ENCODE measurements at places on chromosomes 1 and 21. TPM values are rescaled to one million over a fixed set of nuclear protein-coding genes. Genes with fewer than 3 reads are reported as not detected.

The UCK2 gene
- total RNA-seq = 61.9 TPM

The FHAD1 gene
- total RNA-seq = 4.4 TPM

- H3K27me3 ChIP-seq = no peaks in the 10 kb centered on the region
- H3K27ac ChIP-seq = no peak overlapping the region
- no peak overlapping the region for H3K4me3 ChIP-seq
Observed at GRCh38 chr1:156586892-156587477, 4.6 kb upstream of the NAXE start.

DNA sequence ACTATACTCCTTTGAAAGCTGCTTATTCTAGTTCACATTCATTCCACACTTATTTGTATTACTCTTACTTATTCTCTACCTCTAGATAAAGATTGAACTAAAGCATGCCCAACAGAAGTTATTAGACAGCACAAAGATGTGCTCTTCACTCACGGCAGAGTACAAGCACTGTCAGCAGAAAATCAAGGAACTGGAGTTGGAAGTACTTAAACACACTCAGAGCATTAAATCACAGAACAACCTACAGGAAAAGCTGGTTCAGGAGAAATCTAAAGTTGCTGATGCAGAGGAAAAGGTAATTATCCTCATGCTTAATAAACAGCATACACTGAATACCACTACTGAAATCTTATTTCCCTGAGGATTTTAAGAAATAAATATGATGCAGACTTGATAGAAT, 81.3 kb upstream of the PPIH start:
- no peak overlapping the region for H3K4me3 ChIP-seq
- H3K4me1 ChIP-seq = no peaks in the 10 kb centered on the region
- H3K27me3 ChIP-seq = no peaks in the 10 kb centered on the region
- H3K27ac ChIP-seq = no peak overlapping the region

DNA sequence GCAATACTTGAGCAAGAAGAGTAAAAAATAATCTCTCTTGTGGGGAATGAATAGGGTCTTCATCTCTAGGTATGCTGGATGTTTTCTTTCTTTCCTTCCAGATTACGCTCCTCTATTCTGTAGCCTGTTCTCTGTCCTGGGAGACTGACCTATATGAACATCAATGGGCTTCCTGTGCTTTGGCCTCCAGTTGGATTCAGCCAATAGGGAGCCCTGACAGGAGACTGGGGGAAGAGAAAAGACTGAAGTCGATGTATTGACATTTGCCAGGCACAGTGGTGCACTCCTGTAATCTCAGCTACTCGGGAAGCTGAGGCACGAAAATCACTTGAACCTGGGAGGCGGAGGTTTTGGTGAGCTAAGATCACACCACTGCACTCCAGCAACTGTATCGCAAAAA, 17.6 kb downstream of the SEMA6C start:
- DNase-seq = peak; percentile 57
- no peak overlapping the region for H3K27ac ChIP-seq

DNA sequence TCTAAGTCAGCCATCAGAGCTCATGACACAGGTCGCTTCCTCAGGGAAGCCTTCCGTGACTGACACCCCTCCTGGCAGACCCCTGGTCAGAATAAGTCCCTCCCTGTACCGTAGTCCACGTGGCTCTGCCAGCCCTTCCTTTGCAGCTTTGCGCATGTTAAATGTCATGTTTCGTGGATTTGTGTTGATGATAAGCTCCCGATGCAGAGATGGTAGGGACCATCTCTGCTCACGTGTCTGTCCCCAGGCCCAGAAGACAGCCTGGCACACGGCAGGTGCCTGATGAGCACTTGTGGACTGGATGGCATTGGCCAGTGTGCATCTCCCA, 75.9 kb downstream of the DHRS3 start:
- H3K36me3 ChIP-seq = no peaks in the 10 kb centered on the region
- H3K4me1 ChIP-seq = no peaks in the 10 kb centered on the region
- no peak overlapping the region for H3K4me3 ChIP-seq
- DNase-seq = no peak

DNA sequence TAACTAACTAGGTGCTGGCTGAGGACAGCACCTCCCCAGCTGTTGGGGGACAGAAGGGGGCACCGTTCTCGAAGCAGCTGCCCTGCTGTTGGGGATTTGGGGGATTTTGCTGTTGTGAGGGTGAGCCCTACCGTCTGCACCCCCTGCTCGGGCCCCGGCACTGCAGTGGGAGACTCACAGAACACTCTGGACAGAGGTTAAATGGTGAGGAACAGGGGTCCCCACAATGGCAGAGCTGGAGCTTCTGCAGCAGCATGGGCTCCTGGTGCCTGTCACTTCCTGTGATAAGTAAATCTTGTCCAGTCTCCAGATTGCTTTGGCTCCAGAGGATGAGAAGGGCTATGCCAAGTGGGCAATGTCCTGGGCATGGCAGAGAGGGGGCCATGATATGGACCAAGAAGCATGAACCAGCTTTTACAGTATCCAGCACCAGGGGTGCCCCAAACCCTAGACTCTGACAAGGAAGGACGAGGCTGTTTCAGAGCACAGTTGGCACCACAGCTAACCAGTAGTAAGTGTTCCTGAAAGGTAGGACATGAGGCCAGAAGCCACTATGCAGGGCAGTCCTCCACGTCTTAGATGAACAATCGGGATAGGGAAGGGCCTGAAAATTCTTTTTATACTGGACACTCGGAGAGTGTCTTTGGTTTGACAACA, 365.1 kb upstream of the VAMP3 start:
- H3K27ac ChIP-seq = no peak overlapping the region
- no peak overlapping the region for H3K4me3 ChIP-seq
- no peaks in the 10 kb centered on the region for H3K36me3 ChIP-seq

DNA sequence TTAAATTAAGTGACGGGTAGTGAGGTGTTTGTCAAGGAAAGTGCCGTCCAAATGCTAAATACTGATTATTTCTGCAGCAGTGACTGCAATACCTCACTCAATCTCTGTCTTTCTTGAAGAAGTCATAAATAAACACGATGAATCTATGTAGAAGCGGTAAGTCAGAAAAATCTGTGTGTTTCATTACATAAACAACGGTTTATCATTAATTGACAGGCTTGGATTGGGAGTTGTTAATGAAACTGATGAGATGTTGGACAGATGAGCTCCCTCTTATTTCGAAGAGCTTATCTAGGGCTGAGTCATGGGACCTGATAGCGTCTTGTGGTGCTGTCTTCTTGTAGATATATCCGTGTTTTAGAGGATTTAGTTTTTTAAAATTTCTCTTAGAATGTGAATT, 92.2 kb upstream of the SAMD11 start:
- no peaks in the 10 kb centered on the region for H3K36me3 ChIP-seq
- no peak overlapping the region for H3K27ac ChIP-seq
- DNase-seq = no peak
- no peak overlapping the region for H3K4me3 ChIP-seq
- no peaks in the 10 kb centered on the region for H3K27me3 ChIP-seq
- H3K4me1 ChIP-seq = no peaks in the 10 kb centered on the region
